ENCODE measurements at places on chromosomes 6 and 20. TPM values are rescaled to one million over a fixed set of nuclear protein-coding genes. Genes with fewer than 3 reads are reported as not detected.

The SRMS gene
- total RNA-seq, result not detected

The ARHGAP18 gene
- total RNA-seq, result 7.9 TPM

The TP53TG5 gene
- total RNA-seq, result 0.11 TPM

The PPP1R3G gene
- total RNA-seq, result not detected

The RBL1 gene
- 37.6 TPM for total RNA-seq

The B3GAT2 gene
- total RNA-seq, result not detected

The ARMH2 gene
- total RNA-seq, result 0.45 TPM

The ADRM1 gene
- total RNA-seq, result 67.3 TPM

The DEFB124 gene
- total RNA-seq, result not detected

The UST gene
- 1.6 TPM for total RNA-seq

All from activated T-helper 17 cell treated with anti-CD3 and anti-CD28 coated beads, Interleukin-2, amount 50 U/mL, for 72 hours (primary cell).